ENCODE measurements at places on chromosomes 11 and 22.

DNA sequence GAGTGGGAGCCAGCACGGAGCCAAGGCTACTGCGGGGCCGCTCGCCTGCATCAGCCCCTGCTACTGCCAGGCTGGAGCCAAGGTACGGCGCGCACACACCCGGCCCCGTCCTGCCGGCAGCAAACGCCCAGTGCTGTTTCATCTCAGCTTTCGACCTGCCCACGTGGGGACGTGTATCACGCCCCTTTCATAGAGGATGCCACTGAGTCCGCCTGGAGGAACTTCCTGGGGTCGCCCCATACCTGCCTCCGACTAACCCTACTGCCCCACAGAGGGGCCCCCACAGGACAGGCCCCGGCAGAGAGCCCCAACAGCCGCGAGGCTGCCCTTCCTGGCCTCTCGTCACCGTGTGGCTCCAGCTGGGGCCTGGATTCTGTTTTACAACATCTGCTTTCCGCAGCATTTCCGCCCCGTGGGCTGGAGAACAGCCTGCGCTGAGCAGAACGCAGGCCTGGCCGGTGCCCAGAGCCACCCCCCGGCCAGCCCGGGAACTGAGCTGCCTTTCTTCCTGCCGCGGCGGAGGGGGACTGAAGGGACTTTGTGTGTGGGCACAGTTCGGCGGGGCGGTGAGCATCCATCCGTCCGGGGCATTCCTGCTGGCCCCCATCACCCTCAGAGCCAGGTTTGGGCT is 22.9 kb upstream of the ARHGAP8 start:
- peak; percentile 83 for DNase-seq

GRCh38 chr11:63882555-63883242 is 34.3 kb downstream of the RCOR2 start:
- no peak for DNase-seq

GRCh38 chr11:60345489-60345888 is 18.4 kb downstream of the MS4A6E start:
- DNase-seq, result no peak

- DNase-seq, result peak; percentile 37
Measured at GRCh38 chr11:112113539-112114457, 27.1 kb downstream of the SDHD start.

DNA sequence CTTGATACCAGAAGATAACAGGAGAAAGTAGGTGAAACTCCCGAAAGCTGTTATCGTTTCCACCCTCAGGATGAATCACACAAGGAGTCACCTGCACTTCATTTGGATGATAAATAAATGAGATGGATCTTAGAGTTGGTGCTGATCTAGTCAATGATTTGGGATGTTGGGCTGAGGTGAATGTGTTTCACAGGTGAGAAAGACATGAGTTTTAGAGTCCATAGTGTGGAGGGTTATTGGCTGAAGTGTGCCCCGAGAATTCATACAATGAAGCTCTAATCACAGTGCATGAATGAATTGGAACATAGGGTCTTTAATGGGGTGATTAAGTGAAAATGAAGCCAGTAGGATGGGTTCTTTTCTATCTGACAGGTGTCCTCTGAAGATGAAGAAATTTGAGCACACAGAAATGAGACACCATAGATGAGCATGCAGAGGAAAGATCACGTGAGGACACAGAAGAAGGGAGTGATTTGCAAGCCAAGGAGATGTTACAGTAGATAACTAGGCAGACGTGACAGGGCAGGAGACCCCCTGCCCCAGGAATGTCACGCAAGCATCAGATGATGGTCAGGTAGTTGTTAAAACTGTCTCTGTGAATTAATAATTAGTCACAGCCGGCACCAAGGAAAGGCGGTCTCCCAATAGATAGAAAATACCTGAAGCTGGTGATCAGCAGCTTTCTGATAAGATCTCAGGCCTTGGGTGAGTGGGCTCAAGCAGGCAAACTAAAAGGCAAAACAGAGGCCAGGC is 60.3 kb upstream of the IGLL5 start:
- DNase-seq, result no peak

DNA sequence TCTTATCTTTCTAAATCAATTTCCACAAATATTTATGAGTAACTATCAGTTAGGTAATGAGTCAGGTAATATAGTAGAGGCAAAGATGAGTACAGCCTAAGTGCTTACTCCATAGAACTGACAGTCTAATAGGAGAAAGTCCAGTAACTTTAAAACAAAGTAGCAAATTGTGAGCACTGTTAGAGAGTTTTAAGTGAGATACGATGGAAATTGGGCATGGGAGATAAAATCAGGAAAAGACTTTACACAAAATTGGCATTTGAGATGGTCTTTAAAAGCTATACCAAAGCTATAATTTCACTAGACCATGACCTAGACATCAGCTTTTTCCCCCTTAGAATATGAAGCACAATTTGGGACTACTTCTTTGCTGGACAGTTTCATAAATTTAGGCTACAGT is 113.7 kb downstream of the CSTPP1 start:
- no peak for DNase-seq

- no peak for DNase-seq
Measured at GRCh38 chr11:92162776-92163175, 61.8 kb upstream of the FAT3 start.

GRCh38 chr11:73205661-73206343 is 12.3 kb upstream of the P2RY2 start:
- DNase-seq, result no peak

DNA sequence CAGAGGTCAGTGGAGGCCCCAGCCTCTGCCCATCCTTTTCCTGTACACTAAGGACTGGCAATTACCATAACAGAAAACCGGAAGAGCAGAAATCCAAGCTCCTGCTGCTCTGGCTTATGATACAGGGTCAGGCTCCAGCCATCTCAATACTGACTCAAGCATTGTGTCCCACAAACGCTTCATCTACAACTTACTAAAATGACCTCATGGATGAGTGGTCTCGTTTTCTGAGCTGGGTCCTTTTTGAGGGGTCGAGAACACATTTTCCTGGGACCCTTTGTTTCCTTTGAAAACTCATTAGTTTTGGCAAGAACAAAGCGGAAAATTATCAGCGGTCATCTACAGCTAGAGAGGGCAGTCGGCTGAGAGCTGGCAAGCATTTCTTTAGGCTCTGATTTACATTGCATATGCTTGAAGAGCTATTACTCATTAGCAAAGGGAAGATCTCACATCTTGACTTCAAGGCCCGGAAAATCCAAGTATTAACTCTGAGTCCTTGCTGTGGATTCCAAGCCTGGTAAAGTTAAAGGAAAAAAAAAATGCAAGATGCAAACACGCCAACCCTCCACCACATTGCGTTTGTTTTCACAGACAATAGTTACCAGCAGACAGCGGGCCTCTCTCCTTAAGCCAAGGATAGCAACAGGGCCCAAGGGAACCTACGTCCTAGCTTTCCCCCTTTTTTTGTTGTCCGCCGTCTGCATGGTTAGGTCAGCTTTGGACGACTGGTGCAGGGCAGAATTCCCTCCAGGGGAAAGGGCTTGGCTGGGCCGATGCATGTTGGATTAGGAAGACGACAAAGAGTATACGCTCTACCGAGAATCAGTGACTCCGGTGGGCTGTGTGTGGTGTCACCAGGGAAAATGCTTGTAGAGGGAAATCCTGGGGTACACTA is 1.8 kb downstream of the TESMIN start:
- DNase-seq, result no peak

GRCh38 chr11:65786008-65786785 is 666 bp upstream of the OVOL1 start:
- no peak for DNase-seq

DNA sequence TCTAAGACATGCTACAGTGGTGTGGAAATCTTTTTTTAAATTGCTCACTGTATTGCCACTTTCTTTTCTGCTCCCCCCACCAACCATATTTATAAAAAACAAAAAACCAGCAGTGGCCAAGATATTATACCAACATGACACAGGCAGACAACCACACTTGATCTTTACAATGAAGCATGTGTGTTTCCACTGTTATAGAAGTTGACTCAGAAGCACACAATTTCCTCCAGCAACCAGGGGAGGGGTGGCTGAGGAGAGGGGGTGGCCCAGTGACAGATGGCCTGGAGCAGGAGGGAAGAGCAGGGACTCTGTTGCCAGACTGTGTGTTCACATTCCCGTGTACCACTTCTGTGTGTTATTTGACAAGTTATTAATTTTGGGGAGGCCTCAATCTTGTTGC is 14.8 kb downstream of the CD59 start:
- DNase-seq, result no peak

GRCh38 chr11:126701520-126701897 is 299.1 kb downstream of the KIRREL3 start:
- DNase-seq, result no peak
